ENCODE measurements at places on chromosomes 3 and 15. TPM values are rescaled to one million over a fixed set of nuclear protein-coding genes. Genes with fewer than 3 reads are reported as not detected.

DNA sequence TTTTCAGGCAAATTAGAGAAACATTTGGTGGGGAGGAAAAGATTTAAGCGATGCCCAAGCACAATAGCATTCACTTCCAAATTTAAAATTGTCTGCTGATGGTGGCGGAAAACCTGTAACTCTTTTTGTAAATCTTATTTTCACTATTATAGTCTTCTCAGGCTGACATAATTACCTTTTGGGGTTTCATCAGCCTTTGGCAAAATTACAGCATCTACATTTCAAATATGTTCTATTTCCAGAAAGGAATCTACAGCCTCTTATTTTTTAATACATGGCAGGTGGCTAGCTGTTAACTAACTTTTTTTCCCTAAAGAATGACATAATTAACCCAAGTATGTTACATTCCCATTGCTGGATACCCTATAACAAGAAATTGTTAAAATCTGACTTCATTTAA lies 391.5 kb upstream of the CCDC54 start:
- H3K4me3 ChIP-seq = no peak overlapping the region
- no peak overlapping the region for H3K27ac ChIP-seq
- H3K4me1 ChIP-seq = no peaks in the 10 kb centered on the region
- H3K27me3 ChIP-seq = no peaks in the 10 kb centered on the region
- no peak for DNase-seq

DNA sequence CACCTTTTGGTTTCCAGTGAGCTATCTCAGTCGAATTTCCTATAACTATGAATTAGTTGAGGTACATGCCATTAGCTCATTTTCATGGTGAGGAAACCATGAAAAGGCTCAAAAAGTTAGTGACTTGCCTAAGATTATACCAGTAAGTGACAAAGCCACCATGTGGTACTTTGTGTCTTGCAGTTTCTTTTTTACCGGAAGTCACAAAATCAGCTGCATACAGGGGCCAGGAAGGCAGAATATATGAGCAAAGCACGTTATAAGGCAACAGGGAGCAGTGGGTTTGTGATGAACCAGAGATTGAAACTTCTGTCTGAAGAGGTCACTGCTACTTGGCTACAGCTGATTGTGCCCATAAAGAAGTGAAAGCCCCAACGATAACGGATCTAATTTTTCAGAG lies 50.3 kb downstream of the CMTM8 start:
- peaks cover 27% of the 10 kb centered on the region for H3K4me1 ChIP-seq
- H3K36me3 ChIP-seq = no peaks in the 10 kb centered on the region
- H3K4me3 ChIP-seq = no peak overlapping the region
- DNase-seq = no peak
- H3K27ac ChIP-seq = no peak overlapping the region

- DNase-seq = no peak
- no peaks in the 10 kb centered on the region for H3K27me3 ChIP-seq
- no peak overlapping the region for H3K4me3 ChIP-seq
- no peak overlapping the region for H3K27ac ChIP-seq
- no peaks in the 10 kb centered on the region for H3K36me3 ChIP-seq
Measured at GRCh38 chr3:126394977-126395321, 240 bp downstream of the CFAP100 start.

DNA sequence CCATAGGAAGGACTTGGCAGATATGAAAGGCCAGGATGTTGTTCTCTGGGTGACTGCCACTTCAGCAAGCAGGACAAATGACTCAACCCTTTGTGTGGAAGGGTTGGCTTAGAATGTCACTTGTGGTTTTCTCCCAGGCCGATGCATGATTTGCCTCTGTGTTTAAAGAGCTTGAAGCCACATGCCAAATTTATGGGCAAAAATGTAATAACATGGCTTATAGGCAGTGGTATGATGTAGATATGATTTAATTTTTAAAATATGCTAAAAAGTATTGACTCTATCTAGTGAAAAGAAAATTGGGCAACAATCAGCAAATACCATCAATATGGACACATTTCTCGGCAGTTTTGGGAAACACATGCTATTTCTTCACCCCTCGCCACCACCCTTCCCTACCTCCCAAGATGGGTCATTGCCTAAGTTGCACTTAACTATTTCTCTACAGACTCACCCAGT lies 114.6 kb downstream of the CYP19A1 start:
- no peaks in the 10 kb centered on the region for H3K4me1 ChIP-seq
- no peak overlapping the region for H3K27ac ChIP-seq
- no peak overlapping the region for H3K4me3 ChIP-seq

DNA sequence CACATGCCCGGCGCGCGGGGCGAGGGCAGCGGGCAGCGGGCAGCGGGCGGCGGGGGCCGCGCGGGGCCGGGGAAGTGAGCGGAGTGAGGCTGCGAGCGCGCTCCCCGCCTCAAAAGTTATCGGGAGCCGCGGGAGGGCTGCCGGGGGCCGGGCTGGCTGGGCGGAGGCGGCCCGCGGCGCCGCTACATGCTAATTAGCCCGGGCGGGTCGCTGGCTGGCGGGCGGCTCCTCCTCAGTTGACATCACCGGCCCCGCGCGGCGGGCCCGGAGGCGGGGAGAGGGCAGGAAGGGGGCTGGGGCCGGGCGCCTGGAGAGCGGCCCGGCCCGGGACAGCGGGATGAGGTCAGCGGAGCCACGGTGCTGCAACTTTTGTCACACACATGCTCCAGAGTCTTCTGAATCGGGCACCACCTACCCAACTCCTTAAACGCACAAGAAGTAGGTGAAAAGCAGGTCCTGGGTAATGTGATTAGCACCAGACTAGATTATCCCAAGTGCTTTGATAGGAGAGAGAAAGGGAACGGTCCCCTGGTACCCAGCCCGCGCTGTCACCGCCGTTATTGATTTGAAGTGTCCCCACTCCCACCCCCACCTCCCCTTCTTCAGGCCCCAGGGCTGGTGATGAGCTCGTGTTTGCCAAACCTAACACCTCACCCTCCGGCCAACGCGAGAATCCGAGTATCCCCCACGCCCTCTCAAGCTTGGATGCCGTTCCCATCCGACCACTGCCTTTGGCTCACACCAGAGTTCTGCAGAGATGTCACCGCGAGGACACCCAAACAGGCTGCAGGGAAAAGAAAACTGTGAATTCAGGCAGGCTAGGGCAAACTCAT lies at the start of gene HEG1:
TSS of gene HEG1 (minus strand) at position 85 of the 833 bp plus-strand sequence. CDS start 107 bp downstream, outside the sequence.
- H3K4me3 ChIP-seq = peak within 1 kb of the TSS; percentile 53
- DNase-seq = peak; percentile 92
- H3K27ac ChIP-seq = peak within 1 kb of the TSS; percentile 56
- H3K36me3 ChIP-seq = no peaks in the 10 kb centered on the region

- no peak overlapping the region for H3K27ac ChIP-seq
- no peaks in the 10 kb centered on the region for H3K27me3 ChIP-seq
- no peak overlapping the region for H3K4me3 ChIP-seq
- DNase-seq = no peak
Measured at GRCh38 chr3:146491303-146491702, 21.9 kb upstream of the PLSCR2 start.

DNA sequence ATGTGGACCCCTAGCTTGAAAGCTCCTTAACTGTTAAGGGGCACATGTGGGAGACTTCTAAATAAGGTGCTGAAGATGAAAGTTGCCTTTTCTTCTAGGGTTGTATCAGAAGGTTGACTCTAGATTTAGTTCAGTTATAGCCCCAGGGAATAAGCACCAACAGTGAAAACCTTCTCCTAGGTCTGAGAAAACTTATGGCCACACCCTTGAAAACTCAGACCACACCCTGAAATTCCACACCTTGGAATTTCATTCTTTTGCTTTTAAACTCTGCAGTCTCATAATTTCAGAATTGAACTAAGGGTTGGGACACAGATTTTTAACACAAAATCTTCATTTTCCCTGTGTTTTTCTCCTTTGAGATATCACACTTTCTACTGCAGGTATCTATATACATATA lies 355.8 kb upstream of the IL12A start:
- H3K4me3 ChIP-seq = no peak overlapping the region
- H3K27me3 ChIP-seq = no peaks in the 10 kb centered on the region
- no peak overlapping the region for H3K27ac ChIP-seq
- no peak for DNase-seq
- no peaks in the 10 kb centered on the region for H3K36me3 ChIP-seq

- no peak overlapping the region for H3K27ac ChIP-seq
- no peaks in the 10 kb centered on the region for H3K27me3 ChIP-seq
- H3K4me1 ChIP-seq = no peaks in the 10 kb centered on the region
Measured at GRCh38 chr3:151584566-151584965, 123.7 kb upstream of the IGSF10 start.

SERINC4 gene
- not detected for total RNA-seq

STRIT1 gene
- not detected for total RNA-seq

BNC1 gene
- not detected for total RNA-seq

CCDC50 gene
- 44.4 TPM for total RNA-seq
